ENCODE measurements at places on chromosomes 11 and 22.

- no peak for DNase-seq
These were observed 56.4 kb upstream of the CD44 start for GRCh38 chr11:35082321-35083180.

- no peak for DNase-seq
These were observed 486 bp downstream of the CLMP start for GRCh38 chr11:123194337-123195187.

DNA sequence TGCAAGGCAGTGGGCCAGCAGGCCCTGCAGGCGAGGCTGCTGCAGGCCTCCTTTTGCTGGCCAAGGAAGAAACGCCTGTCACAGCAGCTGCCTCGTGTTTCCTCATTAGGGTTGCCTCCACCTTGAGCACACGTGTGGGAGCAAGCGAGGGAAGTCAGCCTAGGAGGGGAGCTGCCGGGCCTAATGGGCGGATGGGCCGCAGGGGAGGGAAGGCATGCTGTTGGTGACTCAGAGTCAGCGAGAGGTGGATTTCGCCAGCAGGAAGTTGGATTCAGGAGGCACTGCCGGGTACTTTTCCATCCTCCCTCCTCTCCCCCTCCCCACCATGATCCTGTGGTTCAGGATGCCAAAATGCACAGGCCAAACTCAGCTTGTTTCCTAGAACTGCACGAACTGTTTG lies 498.7 kb downstream of the METTL15 start:
- DNase-seq = no peak

- DNase-seq = no peak
These were observed 685.8 kb upstream of the API5 start for GRCh38 chr11:42625757-42626665.

DNA sequence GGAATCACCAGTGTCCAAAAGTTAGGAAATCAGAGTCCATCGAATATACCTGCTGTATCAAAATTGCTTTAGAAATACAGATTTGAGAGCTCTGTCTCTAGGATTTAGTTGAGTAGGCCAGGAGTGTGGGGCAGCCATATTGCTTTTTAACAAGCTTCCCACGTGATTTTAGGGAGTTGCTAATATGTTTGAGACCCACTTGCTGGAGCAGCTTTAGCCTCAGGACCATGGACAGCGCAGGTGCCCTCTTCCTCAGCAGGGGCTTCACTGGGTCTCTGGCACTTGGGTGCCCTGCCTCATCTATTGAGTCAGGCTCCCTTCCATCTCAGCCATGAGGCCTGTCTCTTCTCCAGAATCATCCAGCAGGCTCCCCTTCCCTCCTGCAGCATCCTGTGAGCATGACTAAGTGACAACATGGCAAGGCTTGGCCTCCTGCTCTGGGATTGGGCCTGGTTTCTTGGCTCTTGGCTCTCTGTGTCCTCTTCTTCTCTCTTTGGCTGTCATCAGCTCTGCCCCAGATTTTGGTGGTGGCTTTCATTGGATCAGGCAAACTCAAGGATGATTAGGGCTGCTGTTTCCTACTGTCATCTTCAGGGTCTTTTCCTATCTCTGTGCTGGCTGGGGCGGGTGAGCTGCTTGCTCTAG lies 70.0 kb downstream of the SGSM1 start:
- DNase-seq = peak; percentile 65

- no peak for DNase-seq
These were observed 75.2 kb upstream of the KIRREL3 start for GRCh38 chr11:127075758-127076157.

DNA sequence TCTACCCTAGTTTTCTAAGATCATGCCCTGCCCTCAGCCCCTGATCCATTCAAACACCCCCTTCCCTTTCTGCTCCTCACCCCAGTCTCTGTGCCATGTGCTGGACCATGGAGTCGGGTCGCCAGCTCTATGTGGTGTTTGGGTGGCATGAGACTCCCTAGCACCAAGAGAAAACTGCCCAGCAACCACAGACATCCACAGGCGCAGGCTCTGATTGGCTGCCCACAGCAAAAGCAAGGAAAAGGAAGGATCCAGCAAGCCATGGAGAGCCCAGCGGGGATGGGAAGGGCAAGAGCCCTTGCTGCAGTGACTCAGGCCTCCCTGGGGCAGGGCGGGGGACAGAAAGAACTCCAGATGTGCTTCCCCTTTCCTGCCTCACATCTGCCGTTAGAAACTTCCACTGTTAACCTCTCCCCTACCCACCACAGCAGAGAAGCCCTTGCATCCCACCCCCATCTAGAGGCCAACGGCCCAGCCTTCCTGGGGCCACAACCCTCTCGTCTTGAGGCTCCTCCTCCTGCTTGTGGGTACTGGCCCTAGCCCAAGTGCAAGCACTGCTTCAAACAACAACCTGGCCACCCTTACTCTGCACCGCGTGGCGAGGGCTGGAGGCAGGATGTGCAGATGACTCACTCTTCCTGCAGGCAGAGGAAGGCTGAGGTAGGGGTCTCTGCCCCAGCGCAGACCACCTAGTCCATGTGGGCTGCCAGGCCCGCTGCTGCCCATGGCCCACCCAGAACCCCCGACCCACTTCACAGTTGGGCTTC lies 9.7 kb upstream of the AHNAK start:
- DNase-seq = no peak

GRCh38 chr11:133961890-133962289 lies 5.1 kb upstream of the IGSF9B start:
- no peak for DNase-seq

GRCh38 chr11:47507563-47508239 lies 45.2 kb downstream of the CELF1 start:
- DNase-seq = no peak

GRCh38 chr11:117980720-117981119 lies 5.5 kb upstream of the IL10RA start:
- DNase-seq = no peak

DNA sequence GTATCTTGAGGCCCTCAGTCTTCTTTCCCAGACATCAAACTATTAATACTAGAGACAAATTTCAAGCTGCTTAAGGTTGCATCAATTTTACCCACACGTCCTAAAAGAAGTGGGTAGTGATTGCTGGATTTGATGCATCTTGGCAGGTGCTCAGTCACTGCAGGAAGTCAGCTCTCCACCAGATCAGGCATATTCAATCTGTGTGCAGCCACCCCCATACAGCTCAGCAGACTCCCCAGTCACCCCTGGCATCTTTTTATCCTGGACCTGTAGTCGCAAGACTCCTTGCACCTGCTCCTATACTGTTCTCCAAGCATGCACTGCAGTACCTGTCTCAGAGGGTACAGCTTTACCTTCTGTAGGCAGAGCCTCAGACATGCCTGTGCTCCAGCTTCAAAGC lies 343.1 kb upstream of the ISX start:
- no peak for DNase-seq

GRCh38 chr11:12998336-12998735 lies 10.8 kb upstream of the RASSF10 start:
- no peak for DNase-seq

DNA sequence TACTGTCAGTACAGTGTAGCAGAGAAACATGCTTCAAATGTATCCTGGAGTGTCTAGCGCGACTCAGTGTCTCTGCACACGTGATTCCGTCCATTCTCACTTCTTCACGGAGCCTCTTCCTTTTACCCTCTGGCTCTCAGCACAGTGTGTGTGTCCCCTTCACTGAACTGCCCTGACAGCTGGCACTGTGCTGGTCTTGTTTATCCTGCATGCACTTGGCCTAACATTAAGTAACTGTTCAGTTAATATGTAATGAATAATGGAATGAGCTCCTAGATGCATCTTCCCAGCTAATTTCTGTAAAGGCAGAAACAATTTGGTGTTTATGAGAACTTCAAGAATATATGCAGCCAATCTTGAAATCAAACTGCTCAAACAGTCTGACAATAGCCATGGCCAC lies 44.4 kb downstream of the KMT5B start:
- no peak for DNase-seq

Measured in left kidney (tissue), 8 donors.